ENCODE measurements at places on chromosomes 16 and 17. TPM values are rescaled to one million over a fixed set of nuclear protein-coding genes. Genes with fewer than 3 reads are reported as not detected.

- no peak for DNase-seq
Observed at GRCh38 chr17:82893779-82894178, 54.0 kb upstream of the ZNF750 start.

- DNase-seq, result no peak
Observed at GRCh38 chr16:75130150-75130771, 13.7 kb upstream of the LDHD start.

GRCh38 chr16:31344712-31345111, 10.3 kb upstream of the ITGAX start:
- DNase-seq, result no peak

DNA sequence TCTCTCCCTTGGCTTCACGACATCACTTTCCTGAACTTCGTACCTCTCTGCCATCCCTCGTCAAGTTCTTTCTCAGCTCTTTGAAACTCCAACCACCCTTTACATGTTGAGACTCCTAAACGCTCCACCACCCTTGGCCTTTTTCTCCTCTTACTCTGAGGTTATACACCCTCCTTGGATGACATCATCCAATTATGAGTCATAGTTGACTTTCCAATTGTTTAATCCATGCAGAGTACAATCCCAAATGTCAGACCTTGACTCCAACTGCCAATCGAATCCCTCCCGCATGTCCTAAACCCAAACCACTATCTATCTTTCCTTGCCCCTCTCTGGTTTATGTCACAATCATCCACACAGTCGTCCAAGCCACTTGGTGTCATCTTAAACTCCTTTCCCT, 18.4 kb upstream of the C16orf82 start:
- DNase-seq, result no peak

Gene PIRT
- total RNA-seq, result not detected

DNA sequence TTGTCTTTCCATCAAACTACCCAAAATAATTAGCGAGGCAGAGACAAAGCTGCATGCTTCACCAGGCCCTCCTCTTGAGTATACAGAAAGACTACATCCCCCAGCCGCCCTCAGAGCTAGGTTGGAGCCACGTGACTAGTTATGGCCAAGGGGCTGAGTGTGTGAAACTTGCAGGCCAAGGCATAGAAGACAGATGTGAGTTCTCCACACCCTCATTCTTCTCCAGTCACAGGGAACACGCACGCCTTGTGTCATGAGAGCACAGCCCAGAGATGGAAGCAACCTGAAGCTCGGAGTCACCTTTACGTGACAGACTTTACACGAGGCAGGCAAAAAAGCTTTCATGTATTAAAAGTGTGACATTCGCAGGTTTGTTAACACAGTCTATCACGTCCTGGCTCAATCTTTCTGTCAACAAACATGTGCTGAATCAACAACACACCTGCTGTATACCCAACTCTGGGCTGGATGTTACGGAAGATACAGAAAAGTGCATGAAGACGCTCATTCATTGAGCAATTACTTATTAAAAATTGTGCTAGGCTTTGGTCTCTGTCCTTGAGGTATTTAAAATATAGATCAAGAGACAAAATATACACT, 38.3 kb downstream of the STX8 start:
- no peak for DNase-seq

DNA sequence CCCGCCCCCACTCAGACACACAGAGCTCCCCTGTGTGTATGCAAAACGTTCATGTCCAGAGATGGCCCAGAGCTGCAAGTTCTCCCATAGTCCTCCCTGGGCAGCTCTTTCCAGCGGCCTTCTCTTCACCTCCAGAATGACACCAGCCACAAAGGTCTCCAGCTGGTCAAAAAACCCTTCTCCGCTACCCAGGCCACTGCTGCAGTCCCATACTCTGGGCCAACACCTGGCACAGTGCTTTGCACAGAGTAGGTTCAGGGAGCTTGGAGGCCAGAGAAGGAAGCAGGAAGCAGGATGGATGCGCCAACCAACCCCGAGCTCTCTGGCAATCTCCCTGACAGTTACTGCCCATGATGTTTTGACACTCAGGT, 1.1 kb upstream of the STAT5B start:
- DNase-seq, result no peak

GRCh38 chr16:55557186-55557585, 9.3 kb upstream of the CAPNS2 start:
- no peak for DNase-seq

DNA sequence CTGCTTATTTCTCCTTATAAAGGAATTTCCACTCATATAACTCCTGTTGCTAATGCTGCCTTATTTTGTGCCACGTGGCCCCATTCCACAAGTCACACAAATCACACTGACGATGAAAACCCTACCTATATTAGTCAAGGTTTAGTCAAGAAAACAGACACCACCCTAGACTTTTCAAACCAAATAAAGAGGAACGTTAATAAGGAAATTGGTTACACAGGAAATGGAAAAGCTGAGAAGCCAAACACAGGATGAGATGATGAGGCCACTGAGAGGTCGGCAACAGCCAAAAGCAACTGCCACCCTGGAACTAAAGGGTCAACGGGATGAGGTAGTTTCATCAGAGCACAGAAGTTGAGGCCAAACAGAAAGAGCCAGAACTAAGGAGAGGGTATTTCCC, 47.3 kb upstream of the ALOX12 start:
- DNase-seq, result no peak

Gene NLGN2
- 32.4 TPM for total RNA-seq

Gene KIF19
- total RNA-seq, result 211 TPM
